Left hindlimb (tissue), 1 donor: ENCODE measurements at places on chromosomes 16 and 17.

DNA sequence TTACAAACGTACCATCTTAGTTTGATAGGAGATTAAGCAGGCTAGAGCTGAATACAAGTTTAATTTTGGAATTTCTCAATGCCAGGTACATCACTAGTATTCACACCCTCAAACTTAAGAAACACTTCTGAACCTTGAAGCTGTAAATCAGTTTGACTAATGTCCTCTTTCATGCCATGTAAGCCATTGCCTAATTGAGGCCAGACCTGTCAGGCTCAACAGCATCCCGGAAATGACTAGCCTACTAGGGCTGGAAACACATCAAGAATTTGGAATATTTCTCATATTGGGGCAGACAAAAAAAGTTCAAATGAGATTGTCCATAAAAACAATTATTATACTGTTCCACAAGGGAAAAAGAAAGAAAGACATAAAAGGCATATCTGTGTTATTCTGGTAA, 1.7 kb downstream of the USP32 start:
- no peak for DNase-seq

DNA sequence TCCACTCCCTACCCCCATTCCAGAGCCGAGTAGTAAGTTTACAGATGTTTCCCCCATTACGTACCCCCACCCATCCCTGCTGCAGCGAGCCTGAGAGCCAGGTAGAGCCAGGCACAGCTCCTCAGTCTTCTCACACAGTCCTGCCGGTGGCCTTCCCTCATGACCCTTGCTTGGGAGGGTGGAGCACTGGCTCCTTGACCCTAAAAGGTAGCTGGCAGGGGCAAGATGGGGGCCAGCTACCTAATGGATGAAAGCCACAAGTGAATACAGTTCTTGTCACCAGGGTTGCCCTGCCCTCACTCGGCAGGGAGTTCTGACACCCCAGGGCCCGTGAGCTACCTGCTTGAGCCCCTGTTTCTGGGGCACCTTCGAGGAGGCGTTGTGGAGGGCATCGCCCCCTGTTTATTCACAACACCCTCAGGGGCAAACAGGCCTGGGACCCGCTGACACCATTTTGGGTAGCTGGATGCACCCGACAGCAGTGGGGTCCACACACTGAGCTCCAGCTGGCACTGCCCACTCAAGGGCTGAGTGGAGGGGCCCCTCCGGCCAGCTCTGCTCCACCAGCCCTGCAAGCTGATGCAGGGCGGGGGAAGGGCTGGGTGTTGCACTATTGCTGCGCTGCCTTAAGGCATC, 22.2 kb downstream of the ADAM11 start:
- no peak for DNase-seq

DNA sequence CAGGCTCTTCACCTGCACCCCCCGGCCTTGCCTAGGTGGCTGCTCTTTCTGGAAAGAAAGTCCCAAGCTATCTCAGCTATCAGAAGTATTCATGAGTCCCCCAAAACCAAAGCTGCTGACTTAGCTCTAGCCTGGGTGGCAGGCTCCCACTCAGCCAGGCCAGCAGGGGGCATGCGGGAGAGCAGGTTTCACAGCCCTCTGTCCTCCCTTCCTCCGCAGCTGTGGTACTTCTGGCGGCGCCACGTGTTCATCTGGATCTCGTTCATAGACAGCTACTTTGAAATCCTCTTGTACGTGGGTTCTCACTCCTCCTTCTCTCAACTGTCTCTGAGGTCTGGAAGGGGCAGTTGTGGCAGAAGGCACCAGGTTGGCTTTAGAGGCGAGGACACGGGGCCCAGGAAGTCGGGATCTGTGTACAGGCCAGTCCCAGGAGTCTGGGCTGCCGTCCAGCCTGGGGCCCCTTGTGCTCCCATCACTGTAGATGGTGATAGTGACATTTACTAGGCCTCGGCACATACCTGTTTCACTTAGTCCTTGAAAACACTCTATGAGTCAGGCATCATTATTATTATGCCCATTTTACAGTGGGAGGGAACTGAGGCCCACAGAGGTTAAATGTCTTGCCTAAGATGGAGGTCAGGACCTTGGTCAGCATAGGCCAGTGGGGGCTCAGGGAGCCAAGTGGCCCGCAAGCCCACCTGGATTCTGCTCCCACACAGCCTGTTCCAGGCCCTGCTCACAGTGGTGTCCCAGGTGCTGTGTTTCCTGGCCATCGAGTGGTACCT, 12.9 kb downstream of the TRPV2 start:
- peak; percentile 63 for DNase-seq

DNA sequence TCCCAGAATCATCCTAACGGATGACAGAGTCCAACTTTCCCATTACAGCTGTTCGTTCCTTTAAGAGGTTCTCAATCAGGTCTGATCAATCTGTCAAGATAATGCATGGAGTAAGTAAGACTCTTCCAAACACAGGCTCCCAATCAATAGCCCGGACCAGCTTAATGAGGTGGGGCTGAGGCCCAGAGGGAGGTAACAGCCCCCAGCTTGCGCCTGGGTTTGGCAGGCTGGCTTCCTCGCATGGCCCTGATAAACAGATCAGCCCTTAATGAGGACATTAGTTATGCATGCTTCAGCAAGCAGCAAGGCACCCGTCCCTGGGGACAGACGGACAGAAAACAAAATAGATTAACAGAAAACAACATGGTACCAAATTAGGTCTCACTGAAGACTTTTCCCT, 145.7 kb downstream of the ZFHX3 start:
- no peak for DNase-seq

DNA sequence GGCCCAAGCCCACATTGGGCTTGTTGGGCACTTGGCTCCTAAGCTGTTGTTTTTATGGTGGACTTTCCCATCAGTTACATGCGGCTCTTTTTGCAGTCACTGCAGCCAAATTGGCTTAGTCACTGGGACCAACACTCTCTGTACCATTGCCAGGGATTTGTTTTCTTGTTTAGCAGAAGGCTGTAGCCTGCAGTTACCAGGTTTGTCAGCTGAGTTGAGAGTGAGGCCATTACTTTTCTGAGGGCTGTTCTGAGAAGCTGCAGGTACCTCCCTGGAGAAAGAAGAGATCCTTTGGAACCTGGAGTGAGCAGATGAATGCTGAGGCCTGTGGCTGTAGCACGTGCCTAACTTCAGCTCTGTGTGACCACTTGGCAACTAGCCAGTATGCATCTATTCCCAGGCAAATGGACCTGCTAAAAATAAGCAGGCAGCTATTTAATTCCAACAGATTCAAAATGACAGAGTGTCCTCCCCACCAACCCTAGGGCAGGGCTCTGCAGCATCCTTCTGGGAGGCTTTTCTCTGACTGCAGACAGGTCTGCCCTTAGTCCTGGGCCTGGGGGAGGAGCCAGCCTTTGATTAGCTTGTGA, 12.9 kb downstream of the AKAP1 start:
- no peak for DNase-seq

- no peak for DNase-seq
These were observed 48.8 kb upstream of the CDH3 start for GRCh38 chr16:68596266-68596665.

GRCh38 chr17:79612468-79613194, 1.8 kb upstream of the RBFOX3 start:
- no peak for DNase-seq

DNA sequence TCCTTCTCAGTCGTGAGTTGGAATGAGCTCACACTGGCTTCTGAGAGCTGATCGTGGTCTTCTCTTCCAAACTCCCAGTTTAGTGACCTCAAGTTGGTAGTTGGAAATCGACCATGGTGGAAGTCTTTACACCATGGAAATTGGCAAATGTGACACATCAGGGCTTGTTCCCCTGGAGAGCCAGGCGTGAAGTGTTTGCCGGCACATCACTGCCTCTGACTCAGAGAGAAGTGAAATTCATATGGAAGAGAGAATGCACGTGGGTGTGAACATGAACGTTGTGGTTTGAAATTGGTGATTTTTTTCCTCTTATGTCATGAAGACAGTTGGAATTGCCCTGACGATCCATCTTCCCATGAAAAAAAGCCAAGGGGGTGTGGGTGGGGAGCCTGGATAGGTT, 47.4 kb downstream of the AXIN2 start:
- no peak for DNase-seq

GRCh38 chr16:13181432-13181831, 280.0 kb downstream of the SHISA9 start:
- DNase-seq = no peak

- no peak for DNase-seq
These were observed 24.4 kb upstream of the ABCC1 start for GRCh38 chr16:15924996-15925395.

GRCh38 chr16:52451971-52452421, 94.9 kb downstream of the TOX3 start:
- no peak for DNase-seq

GRCh38 chr17:10661437-10661836, 4.3 kb upstream of the MYH3 start:
- DNase-seq = no peak

GRCh38 chr17:40597556-40598300, 32.5 kb upstream of the CCR7 start:
- DNase-seq = no peak

GRCh38 chr17:42908872-42909700, 8.5 kb downstream of the G6PC1 start:
- DNase-seq = no peak
